ENCODE measurements at places on chromosomes 6 and 20.
A peak's percentile ranks its signal among the peaks of the same experiment; 100 is the strongest.

DNA sequence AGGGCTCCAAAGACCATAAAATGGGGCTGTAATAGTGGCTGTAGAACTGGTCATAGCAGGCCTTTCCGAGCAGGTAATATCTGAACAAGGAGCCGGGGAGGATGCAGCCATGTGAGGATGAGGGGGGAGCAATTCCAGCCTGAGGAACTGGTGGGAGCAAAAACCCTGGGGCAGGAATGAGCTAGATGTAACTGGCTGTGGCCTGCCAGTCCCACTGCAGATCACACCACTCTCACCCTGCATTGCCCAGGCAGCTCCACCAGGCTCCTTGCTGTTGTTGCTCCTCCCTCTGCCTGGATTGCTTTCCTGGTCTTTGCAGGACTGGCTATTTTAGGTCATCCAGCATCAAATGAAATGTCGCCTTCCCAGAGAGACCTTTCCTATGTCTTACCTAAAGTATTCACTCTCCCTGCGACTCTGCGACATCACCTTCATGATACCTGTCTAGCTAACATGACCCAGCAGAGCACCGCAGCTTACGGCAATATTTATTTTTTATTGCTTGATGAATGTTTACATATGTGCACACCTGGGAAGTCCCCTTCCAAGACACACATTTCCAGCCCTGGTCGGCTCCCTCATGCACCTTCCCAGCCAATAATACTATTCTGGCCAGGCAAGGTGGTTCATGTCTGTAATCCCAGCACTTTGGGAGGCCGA is 2.4 kb upstream of the ZFP64 start:
- DNase-seq: no peak

- no peak for DNase-seq
Observed at GRCh38 chr20:16926626-16927430, 178.7 kb downstream of the OTOR start.

GRCh38 chr6:162612613-162613012 is 115.0 kb downstream of the PRKN start:
- no peak for DNase-seq

DNA sequence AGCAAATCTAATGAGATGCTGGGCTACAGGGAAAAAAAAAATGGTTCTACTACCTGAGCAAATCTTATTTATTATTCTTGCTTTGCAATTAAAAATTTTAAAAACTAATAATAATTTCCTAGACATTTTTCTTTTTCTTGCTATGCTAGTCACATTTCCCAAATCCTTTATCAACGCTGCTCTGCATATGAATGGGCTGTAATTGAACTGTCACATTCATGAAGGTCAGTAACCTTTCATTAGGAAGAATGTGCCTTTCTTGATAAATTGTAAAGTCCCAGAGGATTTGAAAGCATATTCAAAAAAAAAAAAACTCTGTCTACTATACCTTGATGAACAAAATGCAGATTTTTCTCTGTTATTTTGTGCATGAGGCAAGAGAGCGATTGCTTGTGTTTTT is 538.7 kb upstream of the ID4 start:
- no peak for DNase-seq

- peak; percentile 35 for DNase-seq
Observed at GRCh38 chr6:6781172-6781872, 192.8 kb downstream of the LY86 start.

GRCh38 chr20:60727425-60727824 is 524.6 kb upstream of the CDH4 start:
- no peak for DNase-seq

DNA sequence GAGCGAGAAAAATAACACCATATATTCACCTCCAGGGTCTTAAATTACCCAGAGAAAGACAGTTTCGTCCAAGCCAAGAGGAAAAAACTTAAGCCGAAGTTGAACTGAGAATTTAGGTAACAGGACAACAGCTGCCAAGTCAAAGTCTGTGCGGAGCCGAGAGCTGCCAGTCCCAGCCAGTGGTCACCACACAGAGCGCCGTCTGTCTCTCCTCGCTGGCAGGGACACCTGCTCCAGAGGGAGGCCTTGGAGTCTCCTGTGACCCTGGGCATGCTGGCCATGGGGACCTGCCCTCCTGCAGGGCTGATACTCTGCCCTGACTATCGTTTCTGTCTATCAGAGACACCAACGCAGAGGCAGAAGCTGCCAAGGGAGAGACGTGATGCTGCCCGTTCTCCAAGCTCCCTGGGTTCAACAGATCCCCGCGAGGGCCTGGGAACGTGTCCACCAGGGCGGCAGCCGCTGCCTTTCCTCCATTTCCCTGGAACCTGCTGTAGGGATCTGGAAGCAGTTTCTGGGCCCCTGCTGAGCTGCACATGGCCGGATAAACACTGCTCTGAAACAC is 341.3 kb downstream of the SMOC2 start:
- no peak for DNase-seq

- peak; percentile 6 for DNase-seq
Observed at GRCh38 chr6:107763946-107764345, 60.2 kb downstream of the SCML4 start.
